Stimulated activated CD4-positive, alpha-beta T cell treated with anti-CD3 and anti-CD28 coated beads, Interleukin-15, amount 100 ng/mL, for 1 hour (primary cell): ENCODE measurements at places on chromosomes 3 and 15.

DNA sequence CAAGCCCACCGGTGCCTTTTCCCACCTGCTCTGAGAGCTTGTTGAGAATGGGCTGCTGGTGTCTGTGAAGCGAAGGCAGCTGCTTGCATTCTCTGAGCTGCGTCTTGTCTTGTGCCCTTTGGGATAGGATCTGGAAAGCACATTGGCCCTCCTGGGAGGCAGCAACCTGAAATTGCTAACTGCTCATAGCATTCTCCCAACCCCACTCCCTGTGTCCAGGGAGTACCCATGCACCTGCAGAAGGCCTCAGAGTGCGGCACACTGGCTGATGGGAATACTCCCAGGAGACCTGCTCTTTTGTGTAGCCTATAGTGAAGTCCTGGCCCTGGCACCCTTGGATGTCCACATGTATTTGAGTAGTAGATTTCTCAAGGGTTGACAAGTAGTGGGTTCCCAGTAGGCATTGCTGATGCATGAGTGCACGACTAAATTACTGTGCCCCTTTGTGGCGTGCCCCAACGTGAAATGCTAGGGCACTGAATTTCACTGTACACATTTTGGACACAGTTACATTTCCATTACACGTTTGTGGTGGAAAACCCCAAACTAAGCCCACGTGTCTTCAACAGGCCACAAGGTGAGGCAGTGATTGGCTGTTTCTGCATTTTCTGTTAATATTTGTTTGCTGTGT is 3.7 kb downstream of the EPHB1 start:
- no peak for DNase-seq

GRCh38 chr15:66878761-66879160 is 176.7 kb downstream of the SMAD6 start:
- no peak for DNase-seq

DNA sequence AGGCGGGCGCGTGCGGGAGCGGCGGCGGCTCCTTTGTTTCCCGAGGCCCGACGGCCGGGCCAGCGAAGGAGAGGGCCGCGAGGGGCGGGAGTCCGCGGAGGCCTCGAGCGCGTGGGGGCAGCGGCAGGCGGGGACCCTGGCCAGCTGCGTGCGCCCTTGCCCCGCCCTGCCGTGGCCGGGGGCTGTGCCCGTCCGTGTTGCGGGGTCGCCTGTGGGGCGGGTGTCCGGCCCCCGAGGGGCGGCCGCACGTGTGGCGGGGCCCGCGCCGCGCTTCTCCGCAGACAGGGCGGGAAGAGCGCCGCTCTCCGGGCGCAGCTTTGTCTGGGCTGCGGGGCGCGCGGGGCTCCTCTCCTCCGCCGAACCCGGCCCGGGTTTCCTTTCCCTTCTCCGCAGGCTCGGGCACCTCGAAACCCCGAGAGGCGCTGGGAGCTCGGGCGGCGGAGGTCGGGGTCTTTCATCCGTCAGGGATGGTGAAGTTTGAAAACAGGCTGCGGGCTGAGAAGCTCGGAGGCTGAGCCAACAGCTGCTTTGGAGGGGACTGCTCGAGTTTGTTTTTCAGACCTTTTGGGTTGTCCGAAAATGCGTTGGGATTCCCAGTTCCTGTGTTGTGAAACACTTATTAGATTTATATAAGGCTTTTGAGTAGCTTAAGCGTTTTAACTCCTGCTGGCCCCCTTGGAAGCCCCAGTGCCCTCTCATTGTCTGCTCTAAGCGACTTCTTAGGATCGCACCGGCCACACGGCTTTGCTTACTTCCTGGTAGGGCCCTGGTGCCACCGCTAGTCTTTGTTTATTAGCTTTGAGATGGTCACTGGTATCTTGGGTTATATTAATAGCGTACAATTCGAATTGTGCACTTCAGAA is 817 bp downstream of the USP3 start:
- DNase-seq = peak; percentile 21

- DNase-seq = no peak
Measured at GRCh38 chr3:13513051-13513912, 33.2 kb downstream of the HDAC11 start.

DNA sequence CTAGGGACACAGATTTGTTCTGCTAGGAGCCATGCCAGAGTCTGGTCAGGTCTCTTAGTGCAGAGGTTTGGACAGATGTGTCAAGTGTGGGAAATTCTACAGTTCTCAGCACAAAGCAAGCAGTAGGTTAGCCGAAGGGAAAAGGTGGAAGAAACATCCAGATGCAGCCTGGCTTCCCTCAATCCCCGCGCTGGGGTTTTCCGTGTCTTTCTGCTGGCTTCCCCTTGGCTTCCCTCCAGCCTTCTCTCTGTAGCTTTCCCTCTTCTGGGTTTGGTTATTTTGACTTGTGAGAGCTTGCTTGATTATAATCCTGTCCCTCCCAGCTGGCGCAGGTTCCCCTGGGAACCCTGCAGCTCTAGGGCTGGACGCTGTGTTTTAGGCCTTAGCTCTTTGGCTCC is 4.1 kb downstream of the TF start:
- no peak for DNase-seq

- DNase-seq = peak; percentile 67
Measured at GRCh38 chr3:38039101-38039898, at the start of gene DLEC1. TSS of gene DLEC1 (plus strand) at chr3:38039208. CDS start at chr3:38039226, 18 bp downstream.

GRCh38 chr15:80779658-80780415 is 667 bp downstream of the CEMIP start:
- no peak for DNase-seq

GRCh38 chr3:101623656-101624055 is 49.7 kb downstream of the PCNP start:
- no peak for DNase-seq

DNA sequence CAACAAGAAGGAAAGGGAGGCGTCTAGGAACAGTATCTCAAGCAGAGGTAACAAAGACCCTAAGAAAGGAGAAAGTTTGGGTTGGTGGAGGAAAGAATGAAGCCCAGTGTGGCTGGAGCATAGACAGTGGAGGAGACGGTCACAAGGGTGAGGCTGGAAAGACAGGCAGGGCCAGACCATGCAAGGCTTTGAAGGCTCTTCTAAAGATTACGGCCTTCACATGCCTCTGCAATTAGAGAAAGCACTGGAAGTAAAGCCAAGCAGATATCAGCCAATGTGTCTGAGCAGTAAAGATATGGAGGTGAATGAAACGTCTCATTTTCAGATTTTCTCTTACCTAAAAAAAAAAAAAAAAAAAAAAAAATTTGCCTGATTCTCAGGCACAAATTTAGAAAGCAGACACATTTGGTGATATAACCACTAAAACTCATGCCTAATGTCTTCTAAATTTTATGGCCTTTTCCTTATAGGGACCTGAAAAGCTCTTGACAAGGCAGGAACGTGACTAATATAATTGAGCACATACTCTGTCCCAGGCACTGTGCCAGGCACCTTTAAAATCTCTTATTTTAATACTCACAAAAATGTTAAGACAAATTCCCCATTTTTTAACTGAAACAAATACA is 184.1 kb downstream of the MECOM start:
- no peak for DNase-seq

DNA sequence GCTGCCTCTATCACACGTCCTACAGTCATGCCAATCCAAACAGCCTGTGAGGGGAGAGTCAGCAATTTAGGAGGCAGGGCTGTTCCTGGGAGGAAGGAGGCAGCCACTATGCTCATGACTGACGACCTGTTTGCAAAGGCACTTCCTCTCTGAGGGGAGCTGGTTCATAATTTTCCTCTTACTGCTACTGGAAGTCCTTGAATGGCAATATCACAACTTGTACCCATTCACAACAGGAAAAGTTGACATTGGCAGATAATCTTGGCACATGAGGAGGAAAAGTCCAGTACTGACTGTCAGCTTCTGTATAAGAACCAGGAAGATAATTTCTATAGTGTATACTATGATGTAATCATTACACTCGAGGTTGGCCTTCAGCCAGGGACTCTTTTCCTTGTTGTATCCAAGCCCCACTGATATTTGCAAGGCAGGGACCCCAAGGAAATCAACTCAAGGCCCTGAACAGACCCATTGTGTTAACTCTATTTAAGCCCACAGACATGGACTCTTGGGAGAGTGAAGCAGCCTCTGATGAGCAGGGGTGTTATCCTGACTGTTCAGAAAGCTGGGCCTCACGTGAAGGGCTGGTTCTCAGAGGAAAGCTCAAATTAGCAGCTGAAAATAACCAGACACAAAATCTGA is 267.3 kb upstream of the ADAMTS9 start:
- no peak for DNase-seq

DNA sequence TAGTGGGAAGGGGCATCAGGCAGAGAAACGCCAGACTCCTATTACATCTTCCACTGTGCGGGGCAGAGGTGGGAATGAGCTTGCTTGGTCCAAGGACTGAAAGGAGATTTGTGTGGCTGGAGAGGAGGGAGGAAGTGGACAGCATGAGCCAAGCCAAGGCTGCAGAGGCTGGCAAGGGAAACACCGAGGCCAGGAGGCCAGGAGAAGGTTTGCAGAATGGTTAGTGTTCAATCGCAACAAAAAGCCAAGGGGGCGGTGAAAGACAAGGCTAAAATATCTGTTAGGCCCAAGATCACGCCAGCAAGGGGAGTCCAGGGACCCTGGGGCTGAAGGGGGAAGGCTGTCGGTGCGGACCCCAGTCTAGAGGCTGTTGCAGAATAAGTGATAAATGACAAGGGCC is 75.8 kb downstream of the CPN2 start:
- no peak for DNase-seq

DNA sequence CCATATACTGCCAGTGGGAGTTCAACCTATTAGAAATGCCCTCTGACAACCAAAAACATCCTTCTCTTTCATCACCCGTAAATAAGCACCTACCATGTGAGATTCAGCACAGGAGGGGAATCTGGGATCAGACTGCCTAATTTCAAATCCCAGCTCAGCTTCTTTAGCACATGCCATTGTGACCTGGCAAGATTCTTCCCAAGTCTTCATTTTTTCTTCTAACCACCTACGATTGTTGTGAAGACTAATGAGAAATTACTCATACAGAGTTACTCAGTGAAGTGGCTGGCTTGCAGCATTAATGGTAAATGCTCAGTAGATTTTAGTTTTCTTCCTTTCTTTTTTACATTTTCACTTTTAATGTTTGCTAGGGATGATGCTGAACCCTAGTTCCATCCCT is 176.7 kb downstream of the PDZRN3 start:
- no peak for DNase-seq

DNA sequence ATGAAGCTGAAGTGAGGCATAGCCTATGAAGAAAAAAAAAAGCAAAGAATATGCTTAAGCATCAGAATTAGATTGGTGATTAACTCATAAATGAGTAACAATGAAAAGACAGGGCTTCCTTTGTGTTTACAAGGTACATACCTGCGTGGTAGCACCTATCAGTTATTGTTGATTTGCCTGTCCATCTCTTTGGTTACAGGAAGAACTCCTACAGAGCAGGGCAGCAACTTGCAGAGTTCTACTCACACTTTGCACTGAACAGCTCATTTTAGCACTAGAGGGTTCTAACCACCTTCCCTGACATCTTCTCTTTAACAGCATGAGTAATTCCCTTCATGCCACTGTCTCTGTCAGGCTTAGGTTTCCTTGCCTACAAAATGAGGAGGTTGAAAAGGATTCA is 166.0 kb downstream of the DPH6 start:
- no peak for DNase-seq

GRCh38 chr15:73851689-73852088 is 21.7 kb upstream of the TBC1D21 start:
- no peak for DNase-seq

GRCh38 chr15:38414357-38414756 is 39.6 kb upstream of the FAM98B start:
- no peak for DNase-seq

DNA sequence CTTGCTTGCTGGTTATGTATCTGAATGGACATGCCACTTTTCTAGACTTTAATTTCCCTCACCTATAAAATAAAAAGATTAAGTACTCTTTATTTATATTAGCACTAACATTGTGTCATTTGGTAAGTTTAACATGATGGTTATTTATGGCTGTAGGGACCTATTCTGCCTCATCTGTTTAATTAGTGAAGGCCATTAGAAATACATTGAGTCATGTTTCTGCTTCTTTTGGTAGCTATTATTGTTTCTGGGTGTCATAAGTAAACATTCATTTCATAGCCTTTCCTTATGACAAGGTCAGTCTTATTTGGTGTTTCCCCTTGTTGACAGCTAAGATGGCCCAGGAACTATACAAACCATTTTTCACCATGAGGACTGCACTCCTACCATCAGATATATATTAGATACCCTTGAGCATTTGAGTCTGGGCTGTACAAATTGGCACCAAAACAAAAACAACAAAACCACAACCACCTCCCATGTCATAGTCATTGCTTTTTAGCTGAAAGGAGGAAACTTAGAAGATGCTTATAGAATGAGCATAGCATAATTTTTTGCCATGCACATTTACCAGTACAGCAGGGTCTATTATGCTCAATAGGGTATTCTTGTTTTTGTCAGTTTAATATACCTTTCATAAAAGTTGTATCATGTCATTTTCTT is 39.3 kb downstream of the SRP14 start:
- no peak for DNase-seq

- no peak for DNase-seq
Measured at GRCh38 chr15:39442898-39443297, 138.0 kb upstream of the THBS1 start.

DNA sequence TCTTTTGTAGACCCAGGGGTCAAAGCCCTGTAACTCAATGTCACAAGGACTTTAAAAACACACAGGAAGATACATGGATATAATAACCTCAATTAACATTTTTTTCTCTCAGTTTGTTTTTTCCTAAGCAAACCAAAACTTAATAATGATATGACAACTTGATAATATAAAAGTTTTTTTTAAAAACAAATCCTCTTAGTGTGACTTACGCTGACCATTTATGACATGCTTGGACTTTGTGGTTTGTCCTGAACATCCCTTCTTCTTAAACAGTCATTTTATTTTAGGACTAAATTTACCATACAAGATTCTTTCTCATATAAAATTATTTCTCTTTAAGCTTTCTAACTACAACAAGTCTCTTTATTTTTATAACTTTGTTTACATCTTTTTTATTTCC is 25.4 kb upstream of the FAM3D start:
- no peak for DNase-seq

DNA sequence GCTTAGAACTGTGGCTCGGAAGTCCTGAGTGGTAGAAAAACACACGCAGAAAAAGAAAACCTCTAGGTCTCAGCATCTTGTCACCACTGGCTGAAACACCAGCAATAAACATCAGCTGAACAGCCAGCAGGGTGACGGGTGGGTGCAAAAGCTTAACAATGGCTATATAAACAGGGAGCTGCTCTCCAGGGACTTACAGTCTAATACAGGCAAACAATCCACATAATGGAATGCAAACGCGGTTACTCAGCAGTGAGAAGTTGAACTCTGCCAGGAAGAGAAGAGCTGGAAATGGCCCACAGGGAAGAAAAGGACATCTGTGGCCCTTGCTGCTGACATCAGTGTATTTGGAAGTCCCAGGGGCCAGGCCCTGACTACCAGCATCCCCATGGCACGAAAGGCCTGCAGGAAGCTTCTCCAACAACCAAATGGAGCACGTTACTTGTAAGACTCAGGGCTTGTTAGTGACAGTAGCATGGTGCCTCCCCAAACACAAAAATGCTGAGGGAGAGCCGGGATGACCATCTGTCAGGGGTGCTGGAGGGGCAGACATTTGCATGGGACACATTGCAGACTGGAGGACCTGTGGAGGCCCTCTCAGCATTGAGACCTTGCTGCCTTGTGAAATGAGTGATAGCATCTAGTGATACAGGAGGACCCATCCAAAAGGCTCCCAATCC is 3.0 kb downstream of the HEG1 start:
- no peak for DNase-seq
